ENCODE measurements at places on chromosomes 3 and 15. TPM values are rescaled to one million over a fixed set of nuclear protein-coding genes. Genes with fewer than 3 reads are reported as not detected.

Gene PRICKLE2
- total RNA-seq: not detected

Gene SRPRB
- 44.2 TPM for total RNA-seq

Gene CSK
- 369 TPM for total RNA-seq

Gene ADAMTS9
- total RNA-seq: not detected

Gene PODXL2
- 1.4 TPM for total RNA-seq

Gene NANOGP8
- total RNA-seq: not detected

Gene TRIM59
- 48.0 TPM for total RNA-seq

GRCh38 chr3:13772321-13772745 lies 107.5 kb downstream of the WNT7A start:
- no peak for DNase-seq

GRCh38 chr15:26518885-26519284 lies 254.0 kb downstream of the GABRB3 start:
- DNase-seq: no peak

DNA sequence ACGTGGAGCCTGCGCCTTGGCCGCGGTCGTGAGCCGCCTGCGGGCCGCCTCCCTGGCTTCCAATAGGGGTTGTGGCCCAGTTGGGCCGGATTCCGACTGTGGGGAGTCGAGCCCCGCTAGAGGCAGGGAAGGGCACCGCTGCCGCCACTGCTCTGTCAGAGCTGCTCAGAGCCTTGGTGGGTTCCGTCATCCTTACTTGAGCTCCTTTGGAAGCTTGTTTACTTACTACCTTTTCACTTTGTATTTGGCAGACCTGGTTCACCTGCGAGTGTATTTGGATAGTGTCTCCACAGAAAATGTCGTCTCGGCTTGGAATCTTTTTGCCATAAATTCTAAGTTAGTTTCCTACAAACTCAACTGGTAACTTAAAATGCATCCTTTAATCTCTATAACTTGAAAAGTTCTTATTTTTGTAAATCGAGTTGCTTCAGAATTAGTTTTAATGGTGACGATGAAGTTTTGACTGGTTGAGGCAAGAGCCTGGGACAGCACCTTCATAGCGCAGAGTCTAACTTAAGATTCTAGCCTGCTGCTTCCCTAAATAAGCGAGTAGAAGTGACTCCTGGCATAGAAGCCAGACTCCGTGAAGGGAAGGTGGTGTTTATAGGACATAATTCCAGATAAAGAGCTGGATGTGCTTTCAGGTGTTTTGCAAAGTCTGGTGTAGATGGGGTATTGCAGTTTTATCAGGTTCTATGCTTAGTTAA lies 800 bp downstream of the DAG1 start:
- DNase-seq: no peak

DNA sequence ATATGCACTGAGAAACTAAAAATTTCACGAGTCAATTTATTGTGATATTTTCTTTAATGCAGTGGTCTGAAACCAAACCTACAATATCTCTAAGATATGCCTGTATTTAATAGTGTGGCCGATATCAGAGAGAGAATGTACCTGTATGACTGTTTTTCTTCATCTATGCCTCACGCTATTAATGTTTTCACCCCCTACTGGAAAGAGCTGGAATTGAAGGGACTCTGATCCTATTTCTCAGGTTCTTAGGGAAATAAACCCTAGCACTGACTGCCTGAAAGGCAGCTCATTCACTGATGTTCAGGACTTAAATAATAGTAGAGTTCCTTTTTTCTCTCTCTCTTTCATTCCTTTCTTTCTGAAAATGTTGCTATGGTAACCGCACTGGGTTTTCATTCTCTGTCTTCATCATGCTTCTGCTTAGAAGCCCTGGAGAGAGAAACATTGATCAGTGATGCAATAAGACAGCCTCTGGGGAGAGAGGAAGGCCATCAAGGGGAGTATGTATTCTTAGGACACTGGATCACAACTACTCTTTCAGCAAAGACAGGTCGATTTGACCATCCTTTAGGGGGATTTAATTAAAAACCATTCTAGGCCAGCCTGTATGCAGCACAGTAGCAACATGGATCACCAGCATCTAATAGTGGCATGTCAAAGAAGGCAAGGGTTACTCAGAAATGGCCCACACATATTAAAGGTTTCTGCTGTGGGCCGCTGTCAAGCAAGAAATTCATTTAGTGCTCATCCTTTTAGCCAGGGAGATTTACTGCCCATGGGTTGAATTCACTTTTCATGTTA lies 1135.7 kb downstream of the IGSF11 start:
- no peak for DNase-seq

DNA sequence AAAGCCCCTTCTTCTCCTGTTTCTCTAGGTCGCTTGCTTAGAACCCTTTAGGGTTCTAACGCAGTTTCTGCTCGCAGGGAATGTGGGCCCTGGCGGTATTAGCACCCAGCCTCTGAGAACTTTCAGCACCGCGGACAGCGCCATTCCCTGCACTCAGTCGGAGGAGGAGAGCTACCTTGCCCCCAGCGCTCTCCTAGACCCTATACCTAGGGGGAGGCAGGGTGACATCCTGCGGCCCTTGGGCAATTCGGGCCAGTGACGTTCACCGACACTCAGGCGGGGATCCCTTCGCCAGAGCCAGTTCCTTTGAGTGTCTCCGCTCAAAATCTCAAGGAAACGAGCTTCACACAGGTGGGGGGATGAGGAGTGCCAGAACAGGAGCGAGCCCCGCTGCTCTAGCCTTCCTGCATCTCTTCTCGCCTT lies 1.3 kb downstream of the SLC7A14 start:
- DNase-seq: peak; percentile 65

- DNase-seq: peak; percentile 57
These were observed 309.1 kb upstream of the ICE2 start for GRCh38 chr15:60787837-60788691.

DNA sequence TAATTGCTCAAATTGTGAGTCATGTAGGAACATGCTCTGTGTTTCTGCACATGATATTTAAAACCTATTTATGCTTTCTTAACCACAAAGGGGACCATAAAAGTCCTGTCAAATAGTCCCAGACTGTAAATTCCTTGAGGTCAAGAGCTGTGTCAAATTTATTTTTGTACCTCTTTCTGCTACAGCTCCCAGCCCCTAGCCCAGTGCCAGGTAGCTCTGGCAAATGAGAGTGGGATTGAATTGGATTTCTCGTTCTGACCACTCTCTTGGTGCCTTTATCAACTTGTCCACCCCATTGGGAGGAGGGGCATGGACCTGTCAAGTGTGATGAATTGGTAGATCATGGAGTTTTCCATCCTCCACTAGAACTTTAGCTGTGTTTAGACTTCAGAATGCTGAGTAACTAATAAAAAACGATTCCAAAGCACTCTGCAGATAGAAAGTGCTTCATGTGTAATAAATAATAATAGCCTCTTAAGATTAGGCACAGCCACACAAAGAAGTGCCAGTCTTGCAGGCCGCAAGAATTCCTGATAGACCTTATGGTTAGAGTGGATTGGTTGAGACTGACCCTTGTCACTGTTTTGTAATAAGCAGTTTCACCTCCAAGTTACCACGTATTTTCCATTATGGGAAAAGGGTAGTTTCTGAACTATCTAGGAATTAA lies 120.4 kb downstream of the LPP start:
- DNase-seq: no peak

DNA sequence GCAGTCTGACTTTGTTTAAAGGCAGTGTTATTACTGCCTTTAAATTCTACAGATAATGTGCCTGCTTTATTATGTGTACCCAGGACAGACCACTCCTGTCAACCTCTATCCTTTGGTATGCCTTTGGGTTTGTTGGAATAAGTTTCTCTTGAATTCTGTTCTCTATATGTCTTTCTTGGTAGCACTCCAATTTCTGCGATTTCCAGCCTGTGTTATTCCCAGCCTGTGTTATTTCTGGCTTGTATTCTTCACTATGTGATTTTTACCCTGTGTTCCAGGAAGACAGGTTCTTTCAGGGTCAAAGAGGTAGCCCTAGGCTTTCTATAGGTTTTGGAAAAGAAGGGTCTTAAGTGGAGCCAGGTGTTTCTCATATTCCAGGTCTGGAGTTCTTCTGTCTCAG lies 407.4 kb upstream of the AZI2 start:
- DNase-seq: no peak

GRCh38 chr3:138187296-138188012 lies at the start of gene ARMC8:
ARMC8 (plus strand) TSS chr3:138187301; CDS start chr3:138187555, 254 bp downstream.
- DNase-seq: no peak

GRCh38 chr3:135009014-135009413 lies 214.0 kb downstream of the EPHB1 start:
- DNase-seq: no peak

DNA sequence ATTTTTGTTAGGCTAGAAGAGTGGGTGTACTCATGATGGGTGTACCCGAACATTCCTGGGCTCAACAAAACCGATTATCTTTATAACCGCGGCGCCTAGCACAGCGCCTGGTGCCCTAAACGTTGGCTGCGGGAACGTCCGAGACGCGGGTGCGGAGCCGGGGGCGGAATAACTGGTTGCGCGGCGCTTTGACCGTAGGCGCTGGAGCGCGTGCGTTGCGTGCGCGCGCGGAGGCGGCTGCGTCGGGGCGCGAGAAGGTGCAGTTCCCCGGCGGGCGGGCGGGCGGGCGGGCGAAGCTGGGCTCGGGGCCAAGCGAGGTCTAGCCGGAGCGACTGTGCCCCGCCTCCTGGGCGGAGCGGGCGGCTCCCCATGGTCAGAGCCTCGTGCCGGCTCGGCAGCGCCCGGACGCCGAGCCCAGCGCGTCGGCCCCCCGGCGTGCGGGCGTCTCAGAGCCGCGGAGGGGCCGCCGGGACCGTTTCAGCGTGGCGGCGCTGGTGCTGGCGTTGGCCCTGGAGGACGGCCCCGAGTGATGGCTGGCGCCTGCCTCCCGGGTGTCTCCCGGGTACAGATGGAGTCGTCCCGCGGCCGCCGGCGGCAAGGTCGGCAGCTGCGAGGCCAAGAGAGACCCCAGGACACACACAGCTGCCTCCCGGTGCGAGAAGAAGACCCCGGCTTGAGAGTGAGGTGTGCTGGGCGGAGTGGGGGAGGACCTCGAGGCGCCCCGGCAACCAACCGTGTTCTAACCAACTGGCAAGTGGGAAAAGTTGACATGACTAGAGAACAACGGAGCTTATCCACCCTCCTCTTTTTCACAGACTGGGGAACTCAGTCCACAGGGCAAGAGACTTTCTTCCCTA lies at the start of gene PLAAT1:
PLAAT1 (plus strand) TSS at position 373 of the 857 bp plus-strand sequence. CDS start 14,429 bp downstream, outside the sequence.
- no peak for DNase-seq

DNA sequence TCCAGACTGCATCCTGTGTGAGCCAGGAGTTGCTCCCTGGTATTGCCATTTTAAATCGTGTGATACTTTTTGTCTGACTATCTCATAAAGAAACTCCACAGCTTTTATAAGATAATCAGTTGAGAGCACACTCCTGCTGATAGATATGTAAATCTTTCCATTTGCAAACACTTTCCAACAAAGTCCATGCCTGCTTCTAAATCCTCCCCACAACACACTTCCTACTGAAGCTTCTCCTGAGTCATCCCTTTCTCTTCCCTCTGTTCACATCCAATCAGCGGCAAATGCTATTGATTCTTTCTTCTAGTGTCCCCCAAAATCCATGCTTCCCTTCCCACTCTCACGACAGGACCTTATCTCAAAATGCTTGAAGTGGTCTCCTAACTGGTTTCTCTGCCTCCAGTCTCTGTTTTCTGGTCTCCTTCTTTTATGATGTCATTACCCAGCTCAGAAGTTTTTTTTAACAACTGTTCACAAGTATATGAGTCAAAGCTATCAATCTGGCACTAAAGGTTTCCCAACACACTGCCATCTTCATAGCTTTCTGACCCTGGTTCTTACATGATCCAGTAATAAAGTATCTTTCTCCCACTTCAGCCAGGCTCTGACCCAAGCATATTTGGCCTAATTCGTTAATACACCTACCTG lies 4.5 kb upstream of the WWTR1 start:
- no peak for DNase-seq

DNA sequence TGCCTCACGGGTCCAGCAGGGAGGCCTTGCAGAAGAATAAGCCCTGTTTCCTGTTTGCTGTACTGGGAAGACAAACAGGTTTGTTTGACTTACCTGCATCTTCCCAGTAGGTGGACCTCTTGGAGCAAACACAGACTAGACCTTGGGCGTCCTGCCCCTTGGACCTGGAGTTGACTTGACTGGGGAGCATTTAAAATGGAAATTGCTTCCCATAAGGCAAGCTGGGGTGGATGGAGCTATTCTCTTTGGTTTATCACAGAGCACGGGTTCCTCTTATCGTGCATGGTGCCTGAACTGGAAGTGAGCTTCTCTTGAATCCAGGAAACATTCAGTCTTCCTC lies 151.4 kb downstream of the RPLP1 start:
- peak; percentile 33 for DNase-seq

DNA sequence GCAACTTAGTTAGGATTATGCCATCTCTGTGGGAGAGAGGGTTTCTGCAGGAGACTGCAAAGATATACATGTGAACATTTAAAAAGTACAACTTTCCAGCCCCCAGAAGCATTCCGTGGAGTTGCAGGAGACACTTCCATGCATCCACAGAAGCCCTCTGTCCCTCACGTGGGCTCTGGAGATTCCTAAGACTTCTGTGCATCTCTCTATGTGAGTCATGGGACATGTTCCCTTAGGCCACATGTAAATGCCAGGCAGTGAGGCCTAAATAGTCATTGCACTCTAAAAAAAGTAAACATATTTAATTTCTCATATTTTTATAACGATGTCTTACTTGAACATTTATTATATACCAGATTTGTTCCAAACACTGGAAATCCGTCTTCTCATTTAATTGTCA lies 126.5 kb upstream of the ROPN1 start:
- DNase-seq: no peak

GRCh38 chr3:4571690-4572334 lies 78.7 kb downstream of the ITPR1 start:
- DNase-seq: no peak

DNA sequence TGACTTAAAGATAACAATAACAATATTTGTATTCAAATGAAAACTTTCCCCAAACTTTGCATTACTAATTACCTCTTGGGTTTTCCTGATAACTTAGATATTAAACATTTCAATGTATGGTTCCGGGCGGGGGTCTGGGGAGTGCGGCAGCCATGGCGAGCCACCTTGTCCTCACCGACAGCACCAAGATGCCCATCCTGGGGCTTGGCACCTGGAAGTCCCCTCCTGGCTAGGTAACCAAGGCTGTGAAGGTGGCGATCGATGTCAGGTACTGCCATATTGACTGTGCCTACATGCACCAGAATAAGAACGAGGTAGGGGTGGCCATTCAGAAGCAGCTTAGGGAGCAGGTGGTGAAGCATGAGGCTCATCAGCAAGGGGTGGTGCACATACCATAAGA lies 478.7 kb downstream of the CNTN3 start:
- DNase-seq: no peak

- DNase-seq: peak; percentile 50
These were observed 594 bp downstream of the CRELD1 start for GRCh38 chr3:9934235-9934621.

GRCh38 chr3:181488536-181488935 lies 223.2 kb upstream of the SOX2 start:
- no peak for DNase-seq
